ENCODE measurements at places on chromosomes 16 and 17.
A peak's percentile ranks its signal among the peaks of the same experiment; 100 is the strongest.

GRCh38 chr16:68346892-68347480 is 36.2 kb downstream of the PRMT7 start:
- no peak for DNase-seq

DNA sequence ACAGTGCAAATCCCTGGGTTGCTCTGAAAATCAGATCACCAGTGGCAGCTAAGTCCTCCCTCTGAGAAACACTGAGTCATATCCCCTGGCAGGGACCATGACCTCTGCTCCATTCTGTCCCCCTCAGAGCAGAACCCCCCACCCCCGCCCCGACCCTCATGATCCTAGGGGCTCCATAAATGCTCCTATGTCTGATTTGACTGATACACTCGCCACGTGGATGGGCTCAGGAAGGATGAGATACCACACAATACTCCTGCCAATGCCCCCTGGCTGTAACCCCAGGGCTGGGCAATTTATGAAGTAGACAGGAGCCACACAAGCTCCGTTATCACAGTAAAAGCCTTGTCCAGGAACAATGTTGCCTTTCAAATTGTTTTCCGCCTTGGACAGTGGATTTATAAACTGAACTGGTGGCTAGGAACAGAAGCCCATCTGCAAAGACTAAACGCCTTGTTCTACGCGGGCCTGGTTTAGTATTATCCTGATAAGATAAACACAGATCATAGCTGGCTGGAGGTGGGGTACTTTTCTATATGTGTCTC is 394.8 kb downstream of the SLC39A11 start:
- no peak for DNase-seq

DNA sequence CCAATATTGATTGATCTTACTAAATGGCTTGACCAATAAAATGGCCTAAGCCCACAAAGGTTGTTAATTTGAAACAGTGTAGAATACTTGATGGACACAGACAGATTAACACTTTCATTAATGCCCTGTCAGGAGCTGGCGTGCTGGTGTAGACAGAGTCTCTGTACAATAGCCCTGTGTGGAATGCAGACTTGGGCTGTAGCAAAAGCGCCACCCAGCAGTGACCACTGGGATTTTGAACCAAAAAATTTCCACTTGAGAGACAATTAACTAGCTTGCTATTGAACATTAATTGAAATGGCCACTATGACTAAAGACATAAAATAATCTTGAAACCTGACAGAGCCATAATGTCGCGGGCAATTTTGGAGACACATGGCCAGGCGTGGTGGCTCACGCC is 19.7 kb upstream of the GUCY2D start:
- no peak for DNase-seq

- no peak for DNase-seq
These were observed 406.5 kb downstream of the SHISA9 start for GRCh38 chr16:13307851-13308250.

GRCh38 chr17:44911133-44912001 is 3.9 kb downstream of the GFAP start:
- DNase-seq: peak; percentile 77
